Epithelial cell of proximal tubule (primary cell): ENCODE measurements at places on chromosomes 3 and 15.
A peak's percentile ranks its signal among the peaks of the same experiment; 100 is the strongest.

GRCh38 chr3:40102182-40102581 lies 207.3 kb upstream of the EIF1B start:
- no peak for DNase-seq

GRCh38 chr3:132785292-132785691 lies 63.1 kb upstream of the NPHP3 start:
- no peak for DNase-seq

GRCh38 chr3:117763561-117763960 lies 1054.0 kb downstream of the TUSC7 start:
- no peak for DNase-seq

DNA sequence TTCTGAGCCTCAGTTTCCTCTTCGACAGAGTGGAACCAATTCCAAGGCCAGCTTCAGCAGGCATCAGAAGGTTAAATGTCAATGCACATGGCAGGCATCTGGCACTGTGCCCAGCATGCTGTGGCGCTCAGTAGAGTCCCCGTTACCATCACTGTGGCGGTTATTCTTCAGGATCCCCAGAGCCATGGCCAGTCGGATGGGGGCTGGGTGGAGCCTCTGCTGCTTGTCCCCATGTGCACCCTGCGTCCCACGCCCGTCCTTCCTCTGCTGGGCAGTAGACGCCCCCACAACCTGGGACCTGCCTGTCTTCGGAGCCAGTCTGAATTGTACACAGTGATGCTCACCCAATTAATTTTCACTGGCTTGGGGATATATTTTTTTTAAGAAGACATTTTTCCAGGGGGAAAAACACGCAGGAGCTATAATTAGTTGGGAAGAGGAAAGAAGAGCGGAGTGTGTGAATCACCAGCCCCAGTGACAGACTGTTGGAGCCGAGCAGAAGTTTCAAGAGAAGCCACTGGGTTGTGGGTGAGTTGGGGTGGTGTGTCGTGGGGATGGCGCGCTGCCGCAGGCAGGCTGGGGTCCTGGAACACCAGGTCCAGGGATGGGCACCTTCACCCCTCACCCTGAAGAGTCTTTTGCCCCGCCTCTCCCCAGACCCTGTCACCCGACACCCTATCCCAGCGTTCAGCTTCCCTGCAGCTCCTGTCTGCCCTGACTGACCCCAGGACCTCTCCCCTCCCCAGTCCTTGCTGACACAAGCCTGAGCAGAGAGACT lies 26.8 kb upstream of the RPL29 start:
- DNase-seq, result no peak

- DNase-seq, result no peak
These were observed 157.9 kb downstream of the MEX3B start for GRCh38 chr15:81887912-81888311.

DNA sequence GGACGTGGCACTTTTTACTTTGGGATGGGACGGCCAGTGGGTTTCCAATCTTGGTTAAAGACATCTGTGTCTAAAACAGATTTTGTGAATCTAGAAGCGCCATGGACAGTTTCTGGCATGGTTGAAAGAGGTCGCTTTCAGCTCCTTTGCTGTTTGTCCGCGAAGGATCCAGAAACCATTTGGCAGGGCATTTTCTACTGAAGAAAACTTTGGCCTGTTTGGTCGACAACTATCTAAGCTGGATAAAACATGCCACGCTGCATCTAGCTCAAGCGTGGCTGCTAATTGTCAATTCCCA lies 730 bp upstream of the RORA start:
- no peak for DNase-seq

GRCh38 chr15:36313736-36314280 lies 265.6 kb upstream of the CDIN1 start:
- no peak for DNase-seq

DNA sequence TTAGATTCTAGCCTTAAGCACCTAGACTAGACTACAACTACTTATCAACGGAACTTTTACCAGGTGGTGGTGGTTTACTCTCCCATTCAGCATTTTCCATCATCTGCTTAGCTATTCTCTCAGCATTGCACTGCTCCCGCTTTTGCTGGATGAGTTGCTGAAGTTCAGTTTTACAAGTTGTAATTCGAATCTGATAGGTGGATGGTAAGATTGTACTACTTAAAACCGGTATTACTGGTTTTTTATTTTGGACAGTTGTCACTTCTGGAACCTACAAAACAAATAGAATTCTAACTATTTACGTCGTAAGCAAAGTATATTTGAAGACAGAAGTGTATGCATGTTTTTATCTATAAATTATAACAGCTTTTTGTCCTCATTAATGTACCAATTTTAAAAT lies 41.1 kb downstream of the PIK3R4 start:
- no peak for DNase-seq

- peak; percentile 67 for DNase-seq
These were observed 22.2 kb downstream of the UACA start for GRCh38 chr15:70741107-70741531.

DNA sequence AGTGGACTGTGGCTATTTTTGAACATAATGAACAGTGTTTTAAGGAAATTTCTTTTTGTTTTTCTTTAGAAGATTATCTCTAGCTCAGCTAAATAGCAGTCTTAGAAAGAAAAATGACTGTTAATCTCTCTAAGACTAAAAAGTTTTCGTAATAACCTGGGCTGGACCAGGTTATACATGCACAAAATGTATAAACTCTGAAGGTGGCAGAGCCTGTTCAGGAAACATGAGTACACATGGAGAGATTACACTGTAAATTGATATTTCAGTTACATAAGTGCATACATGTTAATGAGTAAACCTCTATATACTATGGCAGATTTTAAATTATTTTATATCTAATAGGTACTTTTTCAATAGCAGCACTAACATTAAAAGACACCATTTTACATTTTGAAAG lies 258.2 kb upstream of the CFAP20DC start:
- DNase-seq, result no peak

GRCh38 chr3:153722157-153722556 lies 399.0 kb upstream of the ARHGEF26 start:
- DNase-seq, result no peak

DNA sequence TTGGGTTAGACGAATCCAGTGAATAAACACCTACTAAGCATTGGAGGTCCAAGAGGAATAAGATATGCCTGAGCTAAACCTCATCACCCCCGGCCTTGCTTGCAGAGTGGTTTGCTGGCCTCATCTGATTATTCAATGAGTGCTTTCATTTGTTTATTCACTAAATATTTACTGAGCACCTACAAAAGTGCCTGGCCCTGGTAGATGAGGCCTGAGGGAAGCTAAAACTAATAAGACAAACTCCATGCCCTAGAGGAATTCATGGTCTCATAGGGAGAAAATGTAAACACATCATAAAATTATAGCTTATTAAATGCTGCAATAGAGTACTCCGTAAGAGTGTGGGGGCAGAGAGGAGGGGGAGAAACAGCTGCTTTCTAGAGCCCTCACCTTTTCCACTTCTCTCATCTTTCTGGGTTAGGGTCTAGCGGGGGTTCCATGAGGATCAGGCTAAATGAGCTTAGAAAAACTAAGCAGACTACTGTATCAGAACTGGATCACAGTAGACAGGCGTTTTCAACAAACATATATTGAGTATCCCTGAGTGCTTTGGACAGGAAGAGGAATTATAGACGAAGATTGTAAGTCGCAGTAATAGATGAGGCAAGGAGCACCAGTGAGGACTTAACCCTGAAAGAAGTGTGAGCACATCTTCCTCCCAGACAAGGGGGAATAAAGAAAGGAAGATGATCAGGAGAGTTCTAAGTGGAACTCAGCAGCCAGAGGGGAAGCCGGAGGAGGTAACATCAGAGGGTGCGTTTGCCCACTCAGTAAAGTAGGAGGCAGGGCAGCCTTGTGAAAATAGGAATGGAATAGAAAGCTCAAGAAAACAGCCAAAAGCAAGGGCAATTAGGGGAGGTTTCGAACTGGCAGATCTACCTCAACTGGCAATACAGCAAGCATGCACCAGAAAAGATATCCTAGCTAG lies 31.5 kb upstream of the LAMP3 start:
- no peak for DNase-seq

GRCh38 chr15:70625438-70625837 lies 137.9 kb downstream of the UACA start:
- DNase-seq, result no peak

- DNase-seq, result no peak
These were observed 162.5 kb downstream of the GAP43 start for GRCh38 chr3:115785782-115786181.

- no peak for DNase-seq
These were observed 951 bp downstream of the POMGNT2 start for GRCh38 chr3:43104660-43105595.

DNA sequence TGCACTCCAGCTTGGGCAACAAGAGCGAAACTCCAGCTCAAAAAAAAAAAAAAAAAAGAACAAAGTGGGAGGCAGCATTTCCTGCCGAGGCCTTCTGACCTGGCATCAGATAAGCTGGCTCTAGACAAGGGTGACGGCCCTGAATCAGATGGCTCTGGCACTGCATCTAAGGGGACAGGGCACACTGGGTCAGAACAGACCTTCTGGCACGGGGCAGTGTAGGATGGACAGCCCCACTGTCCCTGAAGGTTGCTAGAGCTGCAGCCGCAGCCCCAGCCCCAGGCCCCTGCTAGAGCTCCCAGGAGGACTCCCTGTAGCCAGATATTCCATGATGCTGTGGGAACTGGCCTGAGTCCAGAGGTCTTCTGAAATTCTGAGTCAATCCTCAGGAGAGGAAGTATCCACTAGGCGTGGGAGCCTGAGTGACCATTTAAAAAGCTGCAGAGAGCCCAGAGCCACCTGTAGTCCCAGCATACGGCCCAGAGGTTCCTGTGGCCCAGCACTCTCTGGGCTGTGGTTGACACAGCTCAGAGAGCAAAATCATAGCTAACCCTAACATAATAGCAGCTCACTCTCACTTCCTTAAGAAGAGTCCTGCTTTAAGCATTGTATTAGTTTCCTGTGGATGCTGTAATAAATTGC lies 69.2 kb upstream of the MFGE8 start:
- DNase-seq, result peak; percentile 20

DNA sequence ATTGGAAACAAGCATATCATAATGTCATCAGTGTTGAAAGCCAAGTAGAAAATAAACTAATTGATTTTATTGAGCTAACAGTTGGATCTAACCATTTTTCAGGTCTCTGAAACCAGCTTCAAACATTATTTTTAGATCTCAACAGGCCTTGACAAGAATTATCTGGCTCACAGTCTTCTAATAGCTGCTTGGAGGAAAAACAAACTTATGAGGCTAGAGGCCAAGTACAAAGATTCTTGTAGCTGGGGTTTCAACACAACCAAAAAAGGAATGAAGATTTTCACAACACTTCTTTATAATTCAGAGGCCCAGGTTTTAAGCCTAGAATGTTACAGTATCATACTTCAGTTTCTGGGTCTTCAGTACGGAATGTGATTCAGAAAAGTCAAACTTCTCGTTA lies 3.7 kb downstream of the SETMAR start:
- DNase-seq, result no peak

- DNase-seq, result no peak
These were observed 1018.6 kb downstream of the TUSC7 start for GRCh38 chr3:117728226-117728625.

GRCh38 chr3:181076558-181076957 lies 87.0 kb upstream of the DNAJC19 start:
- DNase-seq, result no peak

GRCh38 chr3:57998366-57999283 lies 9.6 kb upstream of the FLNB start:
- no peak for DNase-seq

DNA sequence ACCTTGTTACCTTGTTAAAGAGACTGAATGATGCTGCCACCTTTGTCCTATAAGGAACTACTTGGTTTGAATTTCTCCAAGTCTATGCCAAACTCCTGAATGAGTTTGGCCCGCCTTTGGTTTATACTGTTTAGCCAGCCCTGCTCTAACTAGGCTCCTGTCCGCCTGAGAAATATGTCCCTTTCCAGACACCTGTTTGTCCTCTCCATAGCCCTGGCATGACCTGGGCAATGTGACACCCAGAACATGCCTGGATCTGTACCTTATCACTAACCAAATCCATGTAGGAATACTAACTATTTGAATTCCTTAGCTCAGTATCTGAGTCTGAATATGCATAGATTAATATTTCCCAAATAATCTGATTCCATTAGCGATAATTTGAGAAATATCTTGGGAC lies 24.4 kb upstream of the TMC3 start:
- DNase-seq, result no peak

- DNase-seq, result no peak
These were observed 6.4 kb downstream of the TMEM207 start for GRCh38 chr3:190443257-190443656.

- DNase-seq, result no peak
These were observed 157.9 kb downstream of the CHL1 start for GRCh38 chr3:354432-354831.

GRCh38 chr3:70383360-70383831 lies 71.0 kb upstream of the MDFIC2 start:
- DNase-seq, result no peak

DNA sequence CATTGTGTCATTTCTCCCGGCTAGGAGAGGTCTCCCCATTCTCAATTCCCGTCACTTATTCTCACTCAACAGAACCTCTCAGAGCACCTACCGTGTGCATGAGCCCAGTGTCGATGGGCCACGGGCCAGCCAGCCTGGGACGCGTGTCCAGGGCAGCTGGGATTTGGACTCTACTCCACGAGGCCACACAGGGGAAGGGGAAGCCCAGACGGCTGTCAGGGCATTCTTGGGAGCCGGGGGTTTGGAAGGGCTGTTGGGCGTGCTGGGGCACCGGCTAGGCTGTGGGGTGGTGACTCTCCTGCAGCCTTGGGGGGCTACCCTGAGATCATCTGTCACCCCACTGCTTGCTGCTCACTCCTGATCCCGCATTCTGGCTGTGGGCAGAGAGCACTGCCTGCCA lies 41.7 kb upstream of the PCSK6 start:
- no peak for DNase-seq

DNA sequence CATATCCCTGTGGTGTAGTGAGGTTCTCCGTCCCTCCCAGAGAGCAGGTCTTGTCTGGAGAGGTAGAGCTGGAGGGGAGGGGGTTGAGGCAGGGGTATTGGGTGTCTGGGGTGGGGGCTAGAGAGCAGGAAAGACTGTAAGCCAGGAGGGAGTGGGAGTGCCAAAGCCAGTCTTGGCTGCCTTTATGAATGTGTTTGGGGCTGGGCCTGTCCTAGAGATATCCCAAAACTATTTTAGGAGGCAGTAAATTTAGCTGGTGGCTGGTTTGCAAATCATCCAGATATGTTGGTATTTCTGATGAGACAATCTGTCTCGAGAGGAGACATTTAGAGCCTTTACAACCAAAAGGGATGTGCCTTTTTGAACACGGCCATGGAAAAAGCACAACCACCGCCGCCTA lies 166.6 kb downstream of the TLE3 start:
- no peak for DNase-seq

DNA sequence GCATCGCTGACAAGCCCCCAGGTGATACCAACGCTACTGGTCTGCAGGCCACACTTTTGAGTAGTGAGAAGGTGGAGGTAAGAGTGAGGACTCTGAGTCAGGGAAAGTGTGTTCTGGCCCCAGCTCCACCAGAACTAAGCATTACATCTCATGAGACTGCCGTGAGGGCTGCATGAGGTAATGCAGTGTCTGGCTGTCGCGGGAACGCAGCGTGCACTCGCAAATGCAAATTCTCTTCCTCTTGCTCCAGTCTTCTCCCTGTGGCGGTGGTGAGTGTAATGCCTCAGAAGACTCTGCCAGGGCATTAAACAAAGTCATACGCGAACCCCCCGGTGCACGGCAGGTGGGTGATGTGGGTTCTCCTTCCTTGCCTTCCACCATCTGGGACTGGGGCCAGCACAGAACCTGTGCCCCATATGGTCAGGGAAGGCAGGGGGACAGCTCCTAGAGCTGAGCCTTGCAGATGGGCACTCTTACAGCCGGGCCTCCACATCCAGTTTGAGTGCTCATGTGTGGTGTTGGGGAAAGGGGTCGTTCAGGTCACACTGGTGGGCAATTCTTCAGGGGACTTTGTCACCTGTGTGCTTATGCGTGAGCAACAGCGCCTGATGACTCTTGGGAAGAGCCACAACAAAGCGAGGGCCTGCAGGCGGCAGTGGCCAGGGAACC lies 175.8 kb downstream of the XXYLT1 start:
- DNase-seq, result no peak
